ENCODE measurements at places on chromosomes 12 and 14. TPM values are rescaled to one million over a fixed set of nuclear protein-coding genes. Genes with fewer than 3 reads are reported as not detected.

AVPR1A gene
- polyA plus RNA-seq: 0.38 TPM

- H3K36me3 ChIP-seq: no peaks in the 10 kb centered on the region
- peak; percentile 60 for DNase-seq
- H3K27me3 ChIP-seq: no peaks in the 10 kb centered on the region
Observed at GRCh38 chr12:54053003-54053750, 458 bp upstream of the HOXC4 start.

- H3K27ac ChIP-seq: no peak overlapping the region
- DNase-seq: no peak
- no peak overlapping the region for H3K4me3 ChIP-seq
- H3K4me1 ChIP-seq: no peaks in the 10 kb centered on the region
- no peaks in the 10 kb centered on the region for H3K36me3 ChIP-seq
Observed at GRCh38 chr12:114685320-114685781, 1.4 kb upstream of the TBX3 start.

DNA sequence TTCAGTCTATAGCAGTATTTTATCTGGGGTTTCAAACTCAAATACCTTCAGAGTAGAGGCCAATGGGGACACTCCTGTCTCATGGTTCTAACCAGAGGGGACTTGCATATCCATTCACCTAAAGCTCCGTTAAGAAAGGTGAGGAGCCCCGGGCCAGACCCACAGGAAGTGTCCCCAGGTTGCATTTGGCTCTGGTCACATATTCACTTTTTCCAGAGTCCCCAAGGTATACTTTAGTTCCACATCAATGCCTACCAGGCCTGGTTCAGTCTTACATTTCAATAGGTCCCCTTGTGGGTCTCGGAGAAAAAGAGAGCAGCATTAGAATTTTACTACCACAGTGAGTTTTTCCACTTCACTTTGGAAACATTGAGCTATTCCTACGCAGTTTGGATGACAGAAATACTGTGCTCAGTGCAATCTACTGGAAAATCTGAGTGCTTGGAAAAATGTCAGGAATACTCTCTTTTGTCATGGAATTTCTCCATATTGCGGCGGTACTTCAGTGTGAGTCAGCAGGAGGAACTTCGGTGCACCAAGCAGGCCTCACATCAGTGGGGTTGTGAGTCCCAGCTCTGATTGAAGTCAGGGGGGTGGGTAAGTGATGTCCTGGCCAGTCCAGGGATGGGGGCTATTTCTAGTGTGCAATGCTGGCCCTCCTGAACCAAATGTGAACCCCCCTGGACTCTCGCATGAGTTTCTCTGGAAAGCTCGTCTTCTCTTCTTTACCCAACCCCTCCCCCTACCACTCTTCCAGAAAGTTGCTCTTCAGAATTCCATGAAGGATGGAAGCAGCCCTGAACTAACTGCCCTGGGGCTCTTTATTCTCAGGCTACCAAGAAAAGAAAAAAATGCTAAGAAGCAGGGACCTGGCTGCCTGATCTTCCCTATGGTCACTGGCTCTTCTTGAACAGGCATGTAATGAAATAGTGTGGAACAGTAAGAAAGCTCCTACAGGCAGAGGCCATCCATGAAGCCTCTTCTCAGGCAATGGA is 184.7 kb downstream of the PRKCH start:
- peak overlapping the region; percentile 72 for H3K27ac ChIP-seq
- H3K27me3 ChIP-seq: no peaks in the 10 kb centered on the region
- peaks cover 4% of the 10 kb centered on the region for H3K4me1 ChIP-seq
- no peak overlapping the region for H3K4me3 ChIP-seq

- DNase-seq: no peak
- no peaks in the 10 kb centered on the region for H3K4me1 ChIP-seq
- H3K27ac ChIP-seq: no peak overlapping the region
- H3K27me3 ChIP-seq: no peaks in the 10 kb centered on the region
Observed at GRCh38 chr12:79140711-79141110, 276.1 kb downstream of the SYT1 start.

DNA sequence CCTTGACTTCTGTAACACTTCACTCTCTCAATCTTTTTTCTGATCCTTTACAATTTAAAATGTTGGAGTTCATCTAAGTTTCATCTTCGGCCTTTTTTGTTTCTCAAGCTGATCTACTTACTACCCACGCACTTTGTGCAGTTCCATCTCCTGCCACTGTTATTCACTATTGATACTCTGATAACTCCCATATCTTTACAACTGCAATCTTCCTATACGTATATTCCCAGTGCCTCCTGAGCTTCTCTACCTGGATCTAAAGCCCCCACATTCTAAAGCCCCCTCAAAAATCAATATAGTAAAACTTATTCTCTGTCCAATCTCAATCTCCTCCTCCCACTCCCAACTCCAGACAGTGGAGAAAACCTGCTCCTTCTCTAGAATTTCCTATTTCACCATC is 5.9 kb downstream of the ATG2B start:
- no peak overlapping the region for H3K27ac ChIP-seq
- H3K4me1 ChIP-seq: peaks cover 3% of the 10 kb centered on the region
- no peaks in the 10 kb centered on the region for H3K27me3 ChIP-seq
- H3K4me3 ChIP-seq: no peak overlapping the region
- DNase-seq: no peak

DNA sequence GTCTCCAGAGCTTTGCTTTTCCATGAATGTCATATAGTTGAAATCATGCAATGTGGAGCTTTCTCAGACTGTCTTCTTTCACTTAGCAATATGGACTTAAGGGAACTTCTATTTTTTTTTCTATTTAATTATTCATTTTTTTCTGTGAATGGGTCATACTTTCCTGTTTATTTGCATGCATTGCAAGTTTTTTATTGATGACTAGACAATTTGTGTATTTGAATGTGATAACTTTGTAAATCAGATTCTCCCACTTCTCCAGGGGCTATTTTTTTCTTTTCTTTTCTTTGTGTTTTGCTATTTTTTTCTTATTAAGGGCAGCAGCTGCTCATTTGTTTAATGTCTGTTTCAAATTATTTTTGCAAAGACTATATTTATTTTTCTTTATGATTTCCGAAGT is 1019.8 kb upstream of the ATXN7L3B start:
- no peak overlapping the region for H3K4me3 ChIP-seq
- DNase-seq: no peak
- no peaks in the 10 kb centered on the region for H3K4me1 ChIP-seq
- no peaks in the 10 kb centered on the region for H3K27me3 ChIP-seq

CDCA4 gene
- polyA plus RNA-seq: 3.7 TPM

NANOG gene
- polyA plus RNA-seq: not detected

Measured in aorta (tissue), 5 donors.